ENCODE measurements at places on chromosomes 7 and 10.
A peak's percentile ranks its signal among the peaks of the same experiment; 100 is the strongest.

GRCh38 chr10:57952741-57953140 is 315.0 kb downstream of the IPMK start:
- DNase-seq, result no peak

DNA sequence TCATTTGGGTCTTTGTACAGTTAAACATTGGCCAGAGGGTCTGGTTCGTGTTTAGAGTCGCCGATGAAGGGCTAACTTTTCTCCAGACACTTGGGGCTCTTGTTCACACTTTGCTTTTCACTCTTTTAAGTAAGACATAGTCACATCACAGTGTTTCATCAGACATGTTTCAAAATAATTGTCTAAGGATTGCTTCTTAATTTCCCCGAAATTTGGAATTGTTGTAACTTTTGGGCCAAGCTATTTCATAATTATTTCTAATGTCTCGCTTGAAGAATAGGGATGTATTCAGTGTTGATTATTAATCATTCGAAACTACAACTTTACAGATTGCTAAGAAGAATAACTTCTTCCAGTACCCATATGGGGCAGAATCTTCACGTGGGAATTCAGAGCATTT is 92.8 kb downstream of the TCF7L2 start:
- no peak for DNase-seq

GRCh38 chr7:127021019-127021738 is 231.6 kb downstream of the GRM8 start:
- no peak for DNase-seq

DNA sequence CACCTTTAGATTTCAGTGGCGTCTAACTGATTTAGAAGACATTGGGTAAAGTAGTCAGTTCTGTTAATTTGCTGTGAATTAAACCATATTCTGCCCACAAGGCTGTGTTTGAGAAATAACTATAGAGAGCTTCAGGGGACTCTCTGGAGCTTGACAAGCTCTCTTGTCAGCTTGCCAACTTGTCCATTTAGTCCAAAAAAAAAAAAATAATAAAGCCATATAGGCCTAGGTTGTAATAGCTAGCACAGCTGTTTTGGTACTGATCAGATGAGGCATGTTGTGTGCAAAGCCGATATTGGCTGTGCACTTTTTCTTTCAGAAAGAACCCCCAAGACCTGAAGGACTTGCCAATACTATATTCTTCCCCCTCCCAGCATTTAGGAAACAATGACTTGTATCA is 20.2 kb upstream of the ZNF282 start:
- DNase-seq, result no peak

DNA sequence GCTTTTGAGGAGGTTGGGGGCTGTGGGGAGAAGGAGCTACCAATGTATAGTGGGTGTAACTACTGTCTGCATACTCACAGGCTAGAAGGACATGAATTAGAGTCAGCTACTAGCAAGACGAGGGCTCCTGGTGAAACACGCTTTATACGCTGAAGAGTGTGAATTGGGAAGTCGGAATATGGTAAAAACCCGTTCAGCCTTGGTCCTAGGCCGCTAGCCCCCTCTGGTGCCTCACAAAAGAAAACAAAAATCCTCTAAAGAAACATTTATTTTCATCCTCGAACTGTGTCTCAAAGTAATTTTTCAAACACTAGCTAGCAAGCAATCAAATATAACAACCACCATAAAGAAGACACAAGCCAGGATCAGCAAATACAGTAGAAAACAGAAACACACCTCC is 338.1 kb upstream of the SEMA3C start:
- DNase-seq, result no peak

DNA sequence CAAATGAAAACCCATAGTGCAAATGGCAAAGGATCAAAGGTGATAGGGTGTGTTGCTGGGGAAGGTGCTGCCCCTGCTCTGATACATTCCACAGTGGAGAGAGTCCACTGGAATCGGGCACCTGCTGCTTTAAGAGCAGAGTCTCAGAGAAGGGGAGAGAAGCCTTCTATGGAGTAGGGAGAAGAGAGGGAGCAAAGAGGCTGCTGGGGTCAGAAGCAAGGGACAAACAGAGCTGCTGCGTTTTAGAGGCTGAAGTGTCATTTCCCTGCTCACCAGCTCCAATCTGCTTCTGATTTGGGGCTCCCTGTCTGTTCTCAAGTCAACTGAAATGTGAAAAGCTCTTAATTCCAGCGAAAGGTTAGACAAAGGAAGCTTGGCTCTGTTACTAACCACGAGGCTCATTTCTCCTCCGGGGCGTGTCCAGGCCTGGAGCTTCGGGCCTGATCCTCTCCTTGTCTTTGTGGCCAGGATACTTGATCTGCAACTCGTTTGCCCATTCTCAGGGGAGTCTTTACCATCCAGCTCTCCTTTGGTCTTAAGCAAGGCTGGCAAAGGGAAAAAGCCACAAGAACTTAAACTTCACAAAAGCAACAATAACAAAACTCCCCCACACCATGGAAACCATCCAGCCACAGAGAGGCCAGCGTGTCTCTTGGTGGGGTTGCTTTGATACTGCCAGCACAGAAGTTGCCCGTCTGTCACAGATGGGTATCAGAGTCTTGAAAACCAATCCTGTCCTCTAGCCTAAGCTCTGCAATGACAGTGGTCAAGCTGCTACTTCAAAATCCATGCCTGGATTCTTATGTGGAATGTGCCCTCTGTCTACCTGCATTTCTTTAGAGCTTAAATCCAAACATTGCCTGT is 692.6 kb downstream of the SUGCT start:
- no peak for DNase-seq

GRCh38 chr10:124231168-124232155 is 138.1 kb upstream of the CHST15 start:
- DNase-seq, result peak; percentile 33

GRCh38 chr10:11441151-11441535 is 170.3 kb downstream of the USP6NL start:
- DNase-seq, result no peak

- no peak for DNase-seq
Measured at GRCh38 chr7:96183163-96183670, 138.7 kb downstream of the SLC25A13 start.

- DNase-seq, result no peak
Measured at GRCh38 chr10:129102906-129103693, 363.9 kb upstream of the MGMT start.

GRCh38 chr10:4609251-4609650 is 216.8 kb upstream of the AKR1E2 start:
- DNase-seq, result no peak

DNA sequence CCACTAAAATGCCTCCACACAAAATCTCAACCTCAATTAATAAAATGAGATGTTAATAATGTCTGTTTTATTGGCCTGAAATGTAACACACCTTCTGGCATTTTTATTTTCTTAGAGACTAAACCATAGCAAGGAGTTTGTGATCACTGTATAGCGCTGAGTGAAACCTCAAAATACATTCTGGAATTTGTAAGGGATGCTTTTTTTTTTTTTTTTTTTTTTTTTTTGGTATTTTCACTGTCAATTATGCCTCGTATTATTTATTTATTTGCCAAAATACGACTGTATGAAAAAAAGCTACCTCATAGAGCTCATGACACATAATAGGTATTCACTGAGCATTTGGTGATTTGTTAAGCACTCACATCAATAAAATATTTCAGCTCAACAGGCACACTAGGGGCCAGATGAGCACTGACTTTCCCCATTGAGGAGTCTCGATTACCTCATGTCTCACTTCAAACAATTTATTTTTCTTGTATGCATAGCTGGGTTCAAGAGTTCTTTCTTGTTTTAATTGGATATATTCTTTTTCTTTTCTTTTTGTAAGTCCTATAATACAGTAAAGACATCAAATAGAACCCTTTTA is 36.5 kb downstream of the SEMA3C start:
- DNase-seq, result no peak

DNA sequence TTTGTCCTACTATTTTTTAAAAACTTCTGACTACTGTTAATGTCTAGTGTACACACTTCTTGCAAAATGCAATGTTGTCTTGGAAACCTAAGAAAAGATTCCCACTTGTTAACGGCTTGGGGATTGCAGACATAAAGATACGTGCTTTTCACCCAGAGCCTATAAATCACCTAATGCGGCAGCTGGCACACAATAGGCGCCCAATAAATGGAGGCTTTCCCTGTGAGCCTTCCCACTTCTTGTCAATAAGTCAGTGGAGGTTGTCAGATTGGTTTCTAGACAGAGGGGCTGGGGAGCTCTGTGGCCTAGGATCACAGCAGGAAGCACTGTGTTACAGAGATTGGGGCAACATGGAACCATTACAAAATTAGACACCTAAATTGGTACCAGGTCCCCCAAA is 74.7 kb downstream of the VSTM4 start:
- DNase-seq, result no peak

- no peak for DNase-seq
Measured at GRCh38 chr7:157366722-157367121, 29.9 kb downstream of the DNAJB6 start.

DNA sequence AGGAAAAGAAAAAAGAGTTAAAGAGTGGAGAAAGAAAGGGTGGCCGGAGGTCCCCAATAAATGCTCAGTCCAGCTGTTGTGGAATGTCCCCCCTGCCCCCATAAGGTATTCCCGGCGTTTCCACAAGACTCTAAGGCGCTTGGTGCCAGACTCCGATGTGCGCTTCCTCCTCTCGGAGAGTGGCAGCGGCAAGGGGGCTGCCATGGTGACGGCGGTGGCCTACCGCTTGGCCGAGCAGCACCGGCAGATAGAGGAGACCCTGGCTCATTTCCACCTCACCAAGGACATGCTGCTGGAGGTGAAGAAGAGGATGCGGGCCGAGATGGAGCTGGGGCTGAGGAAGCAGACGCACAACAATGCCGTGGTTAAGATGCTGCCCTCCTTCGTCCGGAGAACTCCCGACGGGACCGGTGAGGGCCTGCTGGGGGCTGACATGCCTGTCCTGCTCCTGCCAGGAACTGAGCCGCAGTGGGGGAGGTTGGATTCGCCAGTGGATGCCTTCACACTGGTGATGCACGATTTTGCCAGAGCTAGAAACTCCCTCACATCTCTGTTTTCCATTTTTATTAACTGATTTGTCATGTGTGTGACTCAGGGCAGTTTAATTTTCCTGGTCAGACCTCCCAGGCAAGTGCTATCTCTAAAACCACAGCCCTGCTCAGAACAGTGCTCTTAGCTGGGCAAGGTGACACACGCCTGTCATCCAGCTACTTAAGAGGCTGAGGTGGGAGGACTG is 34.2 kb downstream of the TACR2 start:
- DNase-seq, result no peak

- DNase-seq, result peak; percentile 46
Measured at GRCh38 chr10:79241990-79242619, 105.2 kb upstream of the PPIF start.

- DNase-seq, result no peak
Measured at GRCh38 chr7:81507221-81507620, 262.6 kb downstream of the HGF start.

DNA sequence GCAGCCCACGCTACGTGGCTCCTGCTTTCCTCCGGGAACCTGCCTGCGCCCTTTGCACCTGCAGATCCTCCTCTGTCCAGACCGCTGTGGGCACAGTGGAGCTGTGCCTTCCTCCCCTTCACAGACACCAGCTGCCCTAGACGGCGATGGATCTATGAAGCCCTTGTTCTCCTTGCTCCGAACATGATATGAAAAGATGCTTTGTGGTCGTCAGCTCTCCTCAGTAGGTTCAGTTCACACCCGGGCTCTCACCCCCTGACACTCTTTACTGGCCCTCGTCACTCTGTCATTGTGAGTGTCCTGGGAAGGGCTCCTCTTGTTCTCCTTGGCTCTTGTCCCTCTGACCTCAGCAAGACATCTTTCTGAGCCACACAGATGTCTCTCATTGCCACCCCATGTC is 4.2 kb downstream of the ZNF488 start:
- no peak for DNase-seq

DNA sequence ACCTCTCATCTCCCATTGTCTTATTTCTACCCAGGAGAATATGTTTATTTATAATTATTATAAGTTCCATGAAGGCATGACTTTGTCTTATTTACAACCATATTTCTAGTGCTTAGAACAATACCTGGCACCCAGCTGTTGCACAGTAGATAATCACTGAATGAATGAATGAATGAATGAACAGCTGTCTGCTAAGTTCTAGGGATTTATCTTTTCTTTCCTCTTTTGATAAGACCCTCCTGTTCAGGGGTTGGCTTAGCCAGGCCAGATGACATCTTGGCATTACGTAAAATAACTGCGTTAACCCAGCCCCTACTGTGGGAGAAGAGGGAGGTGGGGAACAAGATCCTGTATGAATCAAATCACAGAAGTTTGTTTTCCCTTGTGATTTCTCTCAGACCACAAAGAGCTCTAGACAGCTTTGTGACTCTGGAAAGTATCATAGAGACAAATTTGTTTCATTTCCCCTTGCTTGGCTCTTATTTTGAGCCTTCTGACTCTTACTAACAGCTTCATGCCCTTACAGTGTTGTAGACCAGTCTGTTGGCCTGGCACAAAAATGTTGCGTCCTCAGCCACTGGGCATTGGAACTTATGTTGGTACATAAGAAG is 8.4 kb downstream of the ZNF862 start:
- no peak for DNase-seq

GRCh38 chr10:10576937-10577336 is 440.7 kb upstream of the CELF2 start:
- no peak for DNase-seq

DNA sequence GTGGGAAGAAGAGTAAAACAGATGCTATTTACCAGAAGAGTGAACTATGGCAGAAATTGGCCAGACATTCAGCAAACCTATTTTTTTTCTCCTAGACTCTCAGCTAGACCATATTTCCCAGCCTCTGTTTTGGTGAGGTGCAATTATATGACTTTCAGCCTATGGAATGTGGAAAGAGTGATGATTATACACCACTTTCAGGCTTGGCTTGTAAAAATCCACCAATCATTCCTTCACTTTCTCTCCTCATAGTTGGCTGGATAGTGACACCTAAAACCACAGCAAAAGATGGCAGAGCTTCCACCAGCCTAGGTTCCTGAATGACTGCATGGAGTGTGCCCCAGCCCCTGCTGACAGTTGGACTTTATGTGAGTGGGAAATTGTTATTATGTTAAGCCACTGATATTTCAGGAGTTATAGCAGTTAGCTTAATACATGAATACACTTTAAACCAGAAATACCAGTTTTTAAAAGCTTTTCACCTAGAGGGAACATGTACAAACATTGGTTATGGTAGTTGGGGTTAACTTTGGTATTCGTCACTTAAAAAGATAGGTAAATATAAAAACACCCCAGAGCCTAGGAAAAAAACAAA is 19.1 kb upstream of the TNKS2 start:
- DNase-seq, result no peak

DNA sequence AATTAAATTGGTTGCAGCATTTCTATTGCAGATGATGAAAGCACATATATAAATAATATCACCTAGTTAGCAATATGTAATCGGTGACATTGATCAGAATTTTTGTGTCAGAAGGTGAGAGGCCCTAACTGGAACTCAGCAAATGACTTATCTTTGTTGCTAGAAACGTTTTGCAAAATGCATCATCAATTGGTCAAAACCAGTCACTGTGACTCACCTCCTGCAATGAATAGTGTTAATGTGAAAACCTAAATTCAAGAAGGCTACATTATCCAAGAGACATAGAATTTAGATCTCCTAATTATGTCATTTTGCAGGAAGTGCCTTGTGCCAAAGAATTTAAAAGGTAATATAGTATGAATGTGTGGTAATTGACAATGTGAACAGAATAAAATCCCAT is 9.8 kb upstream of the PNLIPRP3 start:
- DNase-seq, result no peak

GRCh38 chr10:67793313-67793712 is 44.7 kb downstream of the DNAJC12 start:
- DNase-seq, result no peak

GRCh38 chr10:76302961-76303630 is 871.7 kb downstream of the LRMDA start:
- DNase-seq, result no peak

- no peak for DNase-seq
Measured at GRCh38 chr7:142801601-142802295, 31.0 kb downstream of the PRSS2 start.

- no peak for DNase-seq
Measured at GRCh38 chr7:36203071-36203790, 50.2 kb downstream of the EEPD1 start.

Data from stimulated activated CD4-positive, alpha-beta T cell treated with anti-CD3 and anti-CD28 coated beads, Interleukin-2, amount 100 ng/mL, for 24 hours (primary cell).